ENCODE measurements at places on chromosomes 11 and 22.

DNA sequence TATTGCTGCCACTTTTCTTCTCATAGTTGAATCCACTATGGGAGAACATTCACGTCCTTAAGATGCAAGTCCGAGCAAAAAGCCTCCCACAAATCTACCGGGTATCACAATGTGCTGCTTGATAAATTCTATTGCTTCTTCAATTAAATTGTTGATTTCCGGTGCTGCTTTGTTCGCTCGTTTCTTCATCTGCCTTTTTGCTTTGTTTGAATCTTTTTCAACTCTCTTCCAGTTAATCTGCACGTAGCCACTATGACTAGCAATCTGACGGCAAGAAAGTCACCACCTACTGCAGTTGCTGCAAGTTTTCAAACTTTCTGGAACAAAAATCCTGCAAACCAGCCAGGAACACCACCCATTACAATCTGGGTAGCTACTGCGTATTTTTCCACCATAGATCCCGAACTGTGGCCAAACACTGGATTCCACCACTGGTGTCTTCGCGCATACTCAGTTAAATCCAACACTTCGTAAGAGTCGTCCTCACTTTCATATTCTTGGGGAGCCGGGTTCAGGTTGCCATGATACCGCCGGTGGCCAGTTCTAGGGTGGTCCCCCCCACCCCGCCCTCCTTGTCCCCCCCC lies 59.1 kb downstream of the CLMP start:
- DNase-seq: no peak

- DNase-seq: no peak
These were observed 23.4 kb downstream of the PANX1 start for GRCh38 chr11:94151903-94152677.

DNA sequence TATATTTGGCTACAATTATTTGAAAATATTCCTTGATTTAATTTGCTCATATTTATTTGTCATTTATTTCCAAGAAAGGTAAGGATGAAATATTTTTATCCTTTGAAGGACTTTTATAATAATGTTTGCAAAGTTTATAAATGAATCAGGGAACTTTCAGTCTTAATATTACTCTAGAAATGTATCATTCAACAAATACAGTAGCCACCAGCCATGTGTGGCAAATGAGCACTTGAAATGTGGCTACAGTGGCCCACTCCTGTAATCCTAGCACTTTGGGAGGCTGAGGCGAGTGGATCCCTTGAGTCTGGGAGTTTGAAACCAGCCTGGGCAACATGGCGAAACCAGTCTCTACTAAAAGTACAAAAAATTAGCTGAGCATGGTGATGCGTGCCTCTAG lies 20.3 kb upstream of the PHF21A start:
- DNase-seq: no peak

- DNase-seq: no peak
These were observed 652.6 kb downstream of the METTL15 start for GRCh38 chr11:28760676-28761390.

DNA sequence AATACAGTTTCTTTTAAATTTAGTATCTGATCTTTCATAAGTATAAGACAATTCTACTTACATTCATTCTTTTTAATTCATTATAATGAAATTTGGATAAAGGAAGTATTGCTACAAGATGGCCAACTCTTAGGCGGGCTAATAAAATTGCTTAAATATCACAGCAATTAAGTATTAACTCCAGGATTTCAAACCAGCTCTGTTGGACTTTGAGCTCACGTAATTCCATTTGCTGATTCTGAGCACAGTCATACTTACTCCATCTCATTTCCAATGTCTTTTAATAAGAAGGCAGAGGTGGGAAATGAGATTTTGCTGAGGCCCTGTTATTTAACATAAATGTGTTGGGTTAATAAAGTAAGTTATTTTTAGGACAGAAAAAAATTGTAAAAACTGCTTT lies 748.1 kb downstream of the KCNA4 start:
- no peak for DNase-seq

DNA sequence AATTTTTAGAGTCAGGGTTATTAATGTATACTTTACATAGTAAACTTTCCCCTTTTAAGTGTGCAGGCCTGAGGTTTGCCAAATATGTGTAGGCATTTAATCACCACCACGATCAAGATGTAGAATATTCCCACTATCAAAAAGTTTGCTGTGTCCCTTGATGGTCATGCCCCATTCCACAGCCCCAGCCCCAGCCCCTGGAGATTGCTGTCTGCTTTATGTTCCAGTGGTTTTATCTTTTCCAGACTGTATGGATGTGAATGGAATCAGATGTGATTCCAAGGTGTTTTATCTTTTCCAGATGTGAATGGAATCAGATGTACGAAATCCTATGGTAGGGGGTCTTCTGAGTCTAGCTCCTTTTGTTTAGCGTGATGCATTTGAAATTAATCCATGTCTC lies 93.1 kb upstream of the B3GAT1 start:
- DNase-seq: no peak

- no peak for DNase-seq
These were observed 11.6 kb downstream of the IL2RB start for GRCh38 chr22:37137903-37138665.

- DNase-seq: no peak
These were observed 34.9 kb downstream of the CD44 start for GRCh38 chr11:35173616-35174566.

- DNase-seq: no peak
These were observed 11.2 kb upstream of the CHST1 start for GRCh38 chr11:45676522-45677095.

DNA sequence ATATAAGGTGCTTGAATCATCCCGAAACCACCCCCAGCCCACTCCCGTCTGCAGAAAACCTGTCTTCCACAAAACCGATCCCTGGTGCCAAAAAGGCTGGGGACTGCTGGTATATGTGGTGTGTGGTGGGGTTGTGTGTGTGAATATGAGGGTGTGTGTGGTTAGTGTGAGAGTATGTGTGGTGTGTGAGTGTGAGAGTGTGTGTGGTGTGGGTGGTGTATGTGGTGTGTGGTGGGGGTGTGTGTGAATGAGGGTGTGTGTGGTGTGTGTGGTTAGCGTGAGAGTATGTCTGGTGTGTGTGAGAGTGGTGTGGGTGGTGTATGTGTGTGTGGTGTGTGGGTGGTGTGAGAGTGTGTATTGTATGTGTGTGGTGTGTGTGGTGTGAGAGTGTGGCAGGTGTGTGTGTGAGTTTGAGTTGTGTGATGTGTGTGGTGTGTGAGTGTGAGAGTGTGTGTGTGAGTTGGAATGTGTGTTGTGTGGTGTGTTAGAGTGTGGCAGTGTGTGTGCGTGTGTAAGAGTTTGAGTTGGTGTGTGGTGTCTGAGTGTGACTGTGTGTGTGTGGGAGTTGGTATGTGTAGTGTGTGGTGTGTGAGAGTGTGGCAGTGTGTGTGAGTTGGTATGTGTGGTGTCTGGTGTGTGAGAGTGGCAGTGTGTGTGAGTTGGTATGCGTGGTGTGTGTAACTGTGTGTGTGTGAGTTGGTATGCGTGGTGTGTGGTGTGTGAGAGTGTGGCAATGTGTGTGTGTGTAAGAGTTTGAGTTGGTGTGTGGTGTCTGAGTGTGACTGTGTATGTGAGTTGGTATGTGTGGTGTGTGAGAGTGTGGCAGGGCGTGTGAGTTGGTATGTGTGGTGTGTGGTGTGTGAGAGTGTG lies 6.5 kb downstream of the UPK3A start:
- DNase-seq: no peak

DNA sequence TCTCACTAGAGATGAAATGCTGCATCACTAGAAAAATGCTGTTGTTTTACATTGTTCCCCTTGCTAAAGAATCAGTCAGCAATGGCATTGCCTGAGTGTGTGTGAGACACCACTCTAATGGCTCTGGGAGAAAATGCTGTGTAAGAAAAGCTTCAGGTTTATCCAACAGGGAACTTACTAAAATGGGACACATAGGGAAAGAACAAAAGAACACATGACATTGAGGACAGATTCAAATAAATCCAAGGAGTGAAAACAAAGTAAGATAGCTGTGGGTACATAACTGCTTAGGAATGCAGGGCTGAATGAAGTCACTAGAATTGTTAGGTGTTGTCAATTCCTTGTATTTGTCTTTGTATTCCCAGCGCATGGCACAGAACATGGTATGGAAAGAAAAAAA lies 24.2 kb downstream of the BLID start:
- no peak for DNase-seq

- no peak for DNase-seq
These were observed 38.2 kb downstream of the OR10A6 start for GRCh38 chr11:7892840-7893254.

DNA sequence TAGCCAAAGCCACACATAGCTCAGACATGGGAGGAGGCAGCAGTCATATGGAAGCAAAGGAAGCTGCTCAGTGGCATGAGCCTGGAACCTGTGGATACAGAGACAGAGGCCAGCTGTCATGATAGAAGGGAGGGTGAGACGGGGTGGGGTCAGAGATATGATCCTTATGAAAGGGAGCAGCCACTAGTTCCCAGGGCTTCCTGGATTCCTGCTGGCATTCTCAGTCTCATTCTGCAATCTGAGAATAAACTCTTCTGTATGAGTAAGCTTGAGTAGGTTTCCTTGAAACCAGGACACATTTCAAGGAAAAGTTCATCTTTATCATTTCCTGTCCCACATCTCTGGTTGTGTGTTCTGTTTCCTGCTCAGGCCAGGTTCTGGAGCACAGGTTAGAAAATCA lies 220.2 kb upstream of the SNX19 start:
- no peak for DNase-seq

DNA sequence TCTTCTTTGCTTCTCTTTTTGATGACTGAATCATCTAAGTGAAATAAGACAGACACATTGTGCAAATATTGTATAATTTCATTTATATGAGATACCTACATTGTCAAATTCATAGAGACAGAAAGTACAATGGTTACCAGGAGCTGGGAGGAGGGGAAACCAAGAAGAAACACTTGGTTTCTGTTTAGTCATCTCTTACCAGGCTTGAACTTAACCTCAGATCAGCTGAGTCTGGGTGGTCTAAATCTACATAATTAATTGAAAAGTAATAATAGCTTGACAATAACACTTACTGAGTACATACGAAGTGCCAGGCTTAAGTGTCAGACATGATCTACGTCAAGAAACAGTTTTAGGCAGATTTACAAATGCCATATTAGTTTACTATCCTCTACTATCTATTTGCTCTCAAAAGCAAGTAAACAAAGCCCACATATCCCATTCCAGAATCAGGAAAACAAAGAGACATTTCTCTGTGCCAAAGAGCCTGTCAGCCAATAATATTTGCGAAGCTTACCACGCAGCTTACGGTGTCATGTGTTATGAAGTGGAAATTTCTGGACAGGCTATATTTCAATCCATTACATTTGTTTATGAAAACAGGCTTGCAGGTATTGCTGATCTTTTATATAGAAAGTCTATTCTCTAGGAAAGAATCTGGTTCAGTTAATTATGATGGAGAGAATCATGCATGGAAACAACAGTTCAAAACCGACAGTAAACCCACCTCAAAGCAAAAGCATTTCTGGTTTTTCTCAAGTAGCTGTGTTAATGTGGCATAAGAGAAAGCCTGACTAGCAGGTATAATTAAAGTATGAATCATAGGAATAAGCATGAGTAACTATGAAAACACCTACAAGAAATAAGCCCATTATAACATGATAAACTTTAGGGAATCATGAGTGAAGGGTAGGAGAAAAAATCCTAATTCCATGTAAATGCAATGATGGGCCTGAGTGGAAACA lies 2.7 kb upstream of the ARHGAP42 start:
- no peak for DNase-seq

DNA sequence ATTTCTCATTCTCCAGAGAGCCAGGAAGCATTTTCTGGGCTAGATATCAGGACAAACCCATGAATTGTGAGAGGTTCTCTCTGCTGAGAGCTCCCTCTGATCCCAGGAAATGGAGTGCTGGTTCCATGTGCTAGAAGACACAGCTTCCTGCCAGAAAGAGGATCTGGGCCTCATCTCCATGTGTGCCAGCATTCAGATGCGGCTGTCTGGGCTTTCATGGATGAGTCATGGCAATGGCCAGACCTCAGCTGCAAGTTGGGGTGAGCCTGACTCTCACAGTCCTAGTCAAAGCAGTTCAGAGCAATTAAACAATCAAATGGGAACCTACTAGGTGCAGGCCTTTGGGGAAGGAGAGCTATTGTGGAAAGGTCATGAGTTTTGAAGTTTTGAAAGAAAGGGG lies 82.3 kb upstream of the EED start:
- no peak for DNase-seq

- no peak for DNase-seq
These were observed 69.7 kb downstream of the GDPD4 start for GRCh38 chr11:77231800-77232199.

DNA sequence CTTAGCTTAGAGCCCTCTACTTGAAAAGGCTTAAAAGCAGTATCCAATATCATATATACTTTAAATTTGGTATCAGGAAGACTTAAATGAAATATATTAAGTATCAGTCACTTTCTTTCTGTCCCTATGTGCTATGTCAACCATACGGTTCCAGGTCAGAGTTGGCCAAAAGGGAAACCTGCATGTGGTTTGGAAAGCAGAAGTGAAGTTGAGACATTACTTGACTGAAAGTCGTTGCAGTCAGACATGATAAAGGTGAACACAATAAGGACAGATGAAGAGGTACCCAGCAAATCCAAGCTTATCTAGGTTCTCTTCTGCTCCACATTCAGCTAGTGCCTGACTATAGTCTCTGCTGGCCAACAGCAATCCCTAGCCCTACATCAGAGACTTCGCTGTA lies 336.8 kb downstream of the KCNA4 start:
- no peak for DNase-seq
